Right kidney (tissue), 9 donors: ENCODE measurements at places on chromosomes 3 and 15.

DNA sequence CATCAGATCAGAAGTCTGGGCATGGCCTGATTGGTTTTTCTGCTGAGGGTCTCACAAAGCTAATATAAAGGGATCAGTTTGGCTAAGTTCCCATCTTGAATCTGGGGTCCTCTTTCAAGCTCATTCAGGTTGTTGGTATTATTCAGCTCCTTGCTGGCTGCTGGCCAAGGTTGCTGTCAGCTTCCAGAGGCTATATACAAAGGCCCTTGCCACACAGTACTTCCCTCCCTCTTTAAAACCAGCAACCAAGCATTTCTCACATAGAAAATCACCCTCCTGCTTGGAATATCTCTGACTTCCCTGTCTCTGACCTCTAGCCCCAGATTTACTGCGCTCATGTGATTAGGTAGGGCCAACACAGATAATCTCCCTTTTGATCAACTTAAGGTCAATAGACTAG, 442.9 kb downstream of the ERC2 start:
- no peak for DNase-seq

DNA sequence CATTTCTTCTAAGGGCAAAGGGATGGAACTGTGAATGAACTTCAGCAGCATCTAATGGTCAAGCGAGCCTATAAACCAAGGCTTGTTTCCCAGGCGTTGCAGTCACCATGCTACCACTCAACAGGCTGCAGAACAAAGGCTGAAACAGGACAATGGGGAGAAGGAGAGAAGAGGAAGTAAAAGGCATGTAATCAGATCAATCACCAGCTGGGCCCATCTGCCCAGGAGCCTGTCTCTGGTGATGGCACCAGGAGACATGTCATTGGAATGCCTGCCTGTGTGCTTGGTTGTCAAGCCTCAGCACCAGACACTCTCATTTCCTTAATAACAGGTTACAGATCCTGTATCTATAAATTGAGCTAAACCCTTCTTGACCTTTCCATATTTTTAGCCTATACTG, 81.7 kb upstream of the UMPS start:
- no peak for DNase-seq

GRCh38 chr3:182606905-182607504, 186.3 kb upstream of the ATP11B start:
- DNase-seq = no peak

DNA sequence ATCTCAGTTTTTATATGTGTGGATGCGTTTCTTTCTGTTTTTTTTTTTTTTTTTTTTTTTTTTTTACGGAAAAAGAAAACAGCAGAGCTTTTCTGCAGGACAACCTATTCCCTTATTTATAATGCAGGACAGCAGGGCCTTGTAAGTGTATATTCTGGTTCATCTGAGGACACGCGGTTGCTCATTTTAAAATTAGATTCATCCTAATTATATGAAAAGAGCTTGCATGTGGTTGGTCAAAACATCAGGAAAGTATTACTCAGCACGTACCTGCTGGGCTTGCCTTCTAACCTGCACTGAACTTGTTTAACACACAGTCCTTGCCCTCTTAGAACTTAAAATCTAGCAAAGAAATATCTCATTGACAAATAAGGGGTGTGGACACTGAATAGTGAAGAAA, 13.5 kb downstream of the THRB start:
- no peak for DNase-seq

DNA sequence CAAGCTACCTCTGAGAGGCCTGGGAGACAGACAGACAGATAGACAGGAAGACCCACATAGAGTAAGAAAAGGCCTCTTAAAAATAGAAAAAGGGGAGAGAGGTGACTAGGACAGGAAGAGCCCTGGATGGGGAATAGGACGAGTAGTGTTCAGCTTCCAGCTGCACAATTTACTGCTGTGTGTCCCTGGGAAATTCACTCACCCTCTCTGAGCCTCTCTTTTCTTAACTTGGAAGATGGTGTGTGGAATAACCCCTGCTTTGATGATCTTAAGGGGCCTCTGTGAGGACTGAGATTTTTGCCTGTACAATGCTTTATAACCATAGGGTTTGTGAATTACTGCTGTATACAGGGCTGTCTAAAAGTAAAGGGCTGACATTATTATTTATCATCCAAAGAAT, 37.5 kb downstream of the FEM1B start:
- no peak for DNase-seq

GRCh38 chr15:74954515-74954914, 2.1 kb downstream of the RPP25 start:
- DNase-seq = no peak

DNA sequence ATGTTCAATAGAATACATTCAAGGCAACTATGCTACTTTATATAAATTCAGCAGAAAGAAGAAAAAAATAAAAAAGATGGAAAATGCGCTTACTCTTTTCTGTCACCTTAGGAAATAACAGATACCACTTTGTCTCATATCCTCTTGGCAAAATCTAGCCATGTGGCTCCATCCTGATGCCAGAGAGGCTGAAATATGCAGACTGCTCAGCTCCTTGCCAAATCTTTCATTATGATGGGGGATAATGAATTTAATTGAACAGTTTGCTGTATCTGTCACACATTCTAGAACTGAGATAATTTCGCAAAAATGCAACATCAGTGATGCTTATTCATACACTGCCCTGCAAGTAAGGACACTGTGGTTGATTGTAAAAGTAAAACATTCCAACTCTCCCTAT, 1081.5 kb downstream of the PLOD2 start:
- DNase-seq = no peak

DNA sequence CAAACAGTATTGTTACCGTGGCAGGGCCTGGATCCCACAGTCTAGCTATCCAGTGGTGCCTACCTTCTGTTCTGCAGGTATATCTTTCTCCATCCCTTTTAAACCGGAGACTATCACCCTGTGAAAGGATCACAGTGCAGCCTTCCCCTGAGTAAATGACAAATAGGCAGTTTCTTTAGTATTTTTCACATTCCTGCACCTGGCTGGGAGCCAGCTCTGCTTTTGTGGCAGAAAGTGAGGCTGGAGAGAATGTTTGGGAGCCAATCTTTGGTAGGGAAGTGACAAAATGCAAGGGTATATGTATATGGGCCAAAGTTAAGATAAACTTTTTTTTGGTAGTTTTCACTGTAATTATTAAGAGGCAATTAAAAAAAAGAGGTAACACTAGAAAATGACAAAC, 54.8 kb downstream of the ARHGEF26 start:
- no peak for DNase-seq

GRCh38 chr3:169391672-169392071, 271.8 kb downstream of the MECOM start:
- no peak for DNase-seq

DNA sequence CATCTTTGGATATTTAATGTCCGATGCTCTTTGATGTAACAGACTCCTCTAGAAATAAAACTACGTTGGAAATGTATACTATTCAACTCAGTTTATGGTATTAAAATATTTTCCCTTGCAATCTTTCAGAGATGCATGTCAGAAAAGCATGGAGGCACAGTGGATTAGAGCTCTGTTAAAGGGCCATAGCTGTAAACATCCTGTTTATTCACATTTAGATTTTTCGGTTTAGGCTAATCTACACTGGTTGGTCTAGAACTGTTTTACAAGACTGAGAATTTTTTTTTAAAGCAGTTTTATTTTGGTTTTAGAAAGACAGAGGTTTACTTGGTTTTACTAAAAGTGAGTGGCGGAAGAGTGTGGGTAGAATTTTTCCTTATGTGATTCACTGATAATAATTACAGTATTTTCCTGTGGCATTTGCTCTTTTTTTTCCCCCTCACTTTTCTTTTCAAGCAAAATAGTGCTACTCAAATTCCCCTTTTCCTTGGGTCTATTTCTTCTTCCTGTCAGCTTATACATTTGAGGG, 132.1 kb downstream of the IL1RAP start:
- no peak for DNase-seq

- no peak for DNase-seq
Observed at GRCh38 chr3:129429080-129429451, 630 bp upstream of the EFCAB12 start.

DNA sequence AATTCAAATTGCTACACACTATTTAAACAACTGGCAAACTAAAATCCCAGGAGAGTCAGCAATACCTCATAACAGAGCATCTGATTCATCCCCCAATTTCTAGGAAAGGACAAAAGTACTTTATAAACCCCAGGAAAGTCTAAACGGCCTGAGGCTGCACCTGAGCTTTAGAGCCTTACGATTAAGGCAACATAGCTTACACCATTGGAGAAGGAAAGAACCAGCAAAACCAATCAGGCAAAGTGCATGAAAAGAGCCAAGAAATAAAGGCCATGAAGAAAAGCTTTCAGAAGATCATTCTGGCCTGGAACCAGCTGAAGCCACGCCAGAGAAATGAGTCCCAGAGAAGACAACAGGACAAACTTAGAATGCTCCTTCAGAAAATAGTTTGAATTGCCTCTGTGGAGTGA, 48.1 kb downstream of the PTPN9 start:
- DNase-seq = no peak

GRCh38 chr3:195823280-195823679, 11.6 kb upstream of the MUC4 start:
- DNase-seq = no peak

- no peak for DNase-seq
Observed at GRCh38 chr15:38695249-38696108, 130.9 kb upstream of the RASGRP1 start.

GRCh38 chr15:82880704-82881103, 71.3 kb downstream of the WHAMM start:
- DNase-seq = no peak

- DNase-seq = no peak
Observed at GRCh38 chr3:197525706-197526105, 30.1 kb downstream of the BDH1 start.

DNA sequence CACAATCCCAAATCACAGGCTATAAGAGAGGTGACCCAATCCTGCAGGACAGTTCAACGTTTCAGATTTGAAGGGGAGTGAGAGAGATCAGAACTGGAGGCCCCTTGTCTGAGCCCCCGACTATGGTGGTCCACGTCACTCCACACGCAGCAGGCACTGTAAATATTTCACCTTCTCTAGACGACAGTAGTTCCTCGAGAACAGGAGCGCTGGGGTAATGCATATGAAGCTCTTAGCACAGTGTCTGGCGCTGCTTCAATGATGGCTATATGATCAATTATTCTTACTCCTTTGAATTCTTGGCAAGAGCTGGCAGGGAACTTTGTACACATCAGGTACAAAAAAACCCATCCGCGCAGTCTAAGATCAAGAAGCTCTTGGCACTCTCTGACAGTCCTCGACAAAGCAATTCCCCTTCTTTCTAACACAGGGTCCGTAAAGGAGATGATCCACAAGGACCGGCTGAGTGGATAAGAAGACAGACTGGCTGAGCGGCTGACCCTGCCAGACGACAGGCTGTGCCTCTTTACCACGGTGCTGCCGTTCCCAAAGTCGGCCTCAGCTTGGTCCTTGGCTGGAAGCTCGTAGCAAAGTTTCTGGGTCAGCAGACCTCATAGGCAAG, 522 bp upstream of the NRROS start:
- peak; percentile 61 for DNase-seq

- DNase-seq = no peak
Observed at GRCh38 chr15:93664213-93664956, 567.0 kb upstream of the MCTP2 start.

DNA sequence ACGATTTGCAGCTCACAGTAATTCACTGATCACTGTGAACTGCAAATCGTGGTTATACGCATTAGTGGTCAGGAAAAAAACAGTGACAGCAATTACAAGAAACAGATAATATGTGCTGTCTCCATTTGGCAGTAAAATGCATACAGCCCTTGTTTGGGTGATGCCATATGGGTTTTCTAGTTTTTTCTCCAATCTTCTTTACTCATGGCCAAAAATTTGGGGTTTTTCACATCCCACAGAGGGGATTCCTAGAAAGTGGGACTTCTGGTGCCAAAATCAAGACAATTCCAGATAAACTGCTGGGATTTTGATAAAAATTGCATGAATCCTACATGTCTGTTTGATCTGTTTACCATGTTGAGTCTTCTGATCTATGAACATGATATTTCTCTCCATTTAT, 15.6 kb downstream of the NDN start:
- DNase-seq = no peak

GRCh38 chr3:73727117-73727821, 102.5 kb upstream of the PDZRN3 start:
- peak; percentile 44 for DNase-seq

DNA sequence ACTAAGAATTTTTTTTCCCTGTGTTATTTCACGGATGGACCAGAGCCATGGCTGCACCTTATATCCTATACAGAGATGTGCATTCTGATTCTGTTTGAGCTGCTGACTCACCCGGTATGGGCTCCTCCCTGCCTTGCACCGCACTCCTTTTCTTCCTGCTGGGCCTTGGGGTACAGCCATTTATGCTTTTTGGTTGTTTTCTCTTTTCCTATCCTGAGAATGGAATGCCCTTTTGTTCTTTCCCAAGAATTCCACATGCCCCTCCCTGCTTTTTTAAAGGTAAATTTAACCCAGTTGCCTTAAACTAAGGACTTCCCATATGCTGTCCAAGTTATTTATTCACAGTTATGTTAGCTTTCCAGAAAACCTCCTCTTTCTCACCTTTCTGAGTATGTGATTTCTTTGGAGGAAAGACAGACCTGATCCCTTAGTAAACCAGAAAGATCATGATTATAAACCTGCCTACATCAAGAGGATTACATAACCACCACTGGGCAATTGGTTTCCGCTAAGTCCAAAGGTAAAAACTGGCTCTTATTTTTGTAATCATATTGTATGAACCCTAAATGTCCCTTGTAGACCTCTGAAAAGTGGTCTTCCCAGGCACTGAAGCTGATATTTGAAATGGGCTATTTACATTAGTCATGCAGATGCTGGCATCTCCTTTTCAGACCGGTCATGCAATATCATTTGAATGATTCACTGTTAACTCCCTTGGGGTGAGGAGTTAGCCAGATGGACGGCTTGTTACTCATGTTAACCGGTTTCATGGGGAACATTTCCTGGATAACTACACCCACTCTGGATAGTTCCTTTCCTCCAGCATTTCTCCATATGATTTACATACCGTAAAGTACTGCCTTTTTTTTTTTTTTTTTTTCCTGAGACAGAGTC, 45.5 kb downstream of the TMOD3 start:
- DNase-seq = no peak

DNA sequence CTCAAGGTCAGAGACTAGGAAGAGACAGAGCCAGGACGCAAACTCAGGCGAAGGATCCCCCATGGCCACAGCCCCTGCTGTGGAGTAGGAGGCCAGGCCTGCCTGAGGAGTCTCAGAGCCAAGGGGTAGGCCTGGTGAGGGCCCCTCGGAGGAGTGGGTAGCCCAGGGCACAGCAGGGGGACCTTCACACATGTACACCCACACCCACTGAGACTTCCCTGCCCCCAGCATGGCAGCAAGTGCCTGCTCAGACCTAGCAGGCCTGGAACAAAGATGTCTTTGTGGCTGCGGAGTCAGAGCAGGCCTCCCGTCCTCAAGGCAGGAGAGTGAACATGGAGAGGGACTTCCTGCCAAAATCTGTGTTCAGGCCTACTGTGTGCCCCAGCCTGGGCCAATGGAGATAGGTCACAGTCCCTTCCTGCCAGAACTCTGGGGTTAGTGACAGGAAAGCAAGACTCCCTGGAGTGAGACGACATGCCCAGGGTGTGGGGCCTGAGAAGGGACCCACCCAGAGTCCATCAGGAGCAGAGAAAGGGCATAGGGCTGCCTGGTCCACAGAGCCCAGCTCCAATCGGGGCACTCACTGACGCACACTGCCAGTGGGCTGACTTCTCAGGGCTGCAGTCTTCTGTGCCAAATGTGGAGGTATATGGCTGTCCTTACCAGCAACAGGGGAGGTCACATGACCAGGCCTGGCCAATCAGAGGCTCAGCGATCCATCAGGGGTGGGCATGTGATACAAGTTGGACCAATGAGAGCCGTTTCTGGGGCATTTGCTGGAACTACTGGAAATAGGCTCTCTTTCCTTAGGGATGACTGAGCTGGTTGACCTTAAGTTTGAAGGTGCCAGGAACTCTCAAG, 2.3 kb downstream of the GRIP2 start:
- no peak for DNase-seq

- no peak for DNase-seq
Observed at GRCh38 chr3:127786353-127787070, 35.8 kb downstream of the MGLL start.
